ENCODE measurements at places on chromosomes 16 and 17.

DNA sequence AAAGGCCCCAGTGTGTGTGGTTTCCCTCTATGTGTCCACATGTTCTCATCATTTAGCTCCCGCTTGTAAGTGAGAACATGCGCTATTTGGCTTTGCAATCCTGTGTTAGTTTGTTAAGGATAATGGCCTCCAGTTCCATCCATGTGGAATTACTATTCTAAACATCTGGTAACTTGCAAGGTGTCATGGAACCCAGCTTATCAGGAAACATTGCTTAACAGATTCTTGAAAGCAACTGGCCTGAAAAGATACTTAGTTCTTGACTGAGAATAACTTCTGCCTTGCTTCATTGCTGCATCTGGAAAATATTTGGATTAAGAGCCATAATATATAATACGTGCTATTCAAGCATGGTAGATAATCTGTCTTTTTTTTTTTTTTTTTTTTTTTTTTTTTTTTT lies 27.8 kb downstream of the PAFAH1B1 start:
- H3K36me3 ChIP-seq = peaks cover 32% of the 10 kb centered on the region
- H3K27me3 ChIP-seq = no peaks in the 10 kb centered on the region
- H3K4me1 ChIP-seq = peaks cover 58% of the 10 kb centered on the region
- H3K27ac ChIP-seq = no peak overlapping the region
- H3K4me3 ChIP-seq = no peak overlapping the region
- DNase-seq = no peak

DNA sequence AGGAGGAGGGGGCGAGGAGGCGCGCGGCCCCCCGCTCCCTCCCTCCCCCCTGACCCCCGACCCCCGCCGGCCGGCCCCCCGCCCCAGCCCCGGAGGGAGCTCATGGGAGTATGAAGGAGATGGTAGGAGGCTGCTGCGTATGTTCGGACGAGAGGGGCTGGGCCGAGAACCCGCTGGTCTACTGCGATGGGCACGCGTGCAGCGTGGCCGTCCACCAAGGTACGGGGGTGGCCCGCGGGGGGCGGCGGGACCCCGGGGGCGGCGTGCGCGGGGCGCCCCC lies 390 bp downstream of the MLLT6 start:
- no peaks in the 10 kb centered on the region for H3K27me3 ChIP-seq
- peak overlapping the region; percentile 98 for H3K4me3 ChIP-seq
- no peak for DNase-seq
- peak overlapping the region; percentile 67 for H3K27ac ChIP-seq

GRCh38 chr17:30922235-30923030 lies 688 bp downstream of the ADAP2 start:
- DNase-seq = peak; percentile 7
- no peaks in the 10 kb centered on the region for H3K36me3 ChIP-seq
- H3K4me1 ChIP-seq = peaks cover 11% of the 10 kb centered on the region
- peak overlapping the region; percentile 10 for H3K4me3 ChIP-seq
- H3K27me3 ChIP-seq = peaks cover 46% of the 10 kb centered on the region

GRCh38 chr16:81461766-81462165 lies 17.2 kb downstream of the CMIP start:
- H3K36me3 ChIP-seq = peaks cover 18% of the 10 kb centered on the region
- peaks cover 50% of the 10 kb centered on the region for H3K4me1 ChIP-seq
- H3K4me3 ChIP-seq = no peak overlapping the region
- DNase-seq = no peak
- H3K27me3 ChIP-seq = no peaks in the 10 kb centered on the region
- no peak overlapping the region for H3K27ac ChIP-seq

DNA sequence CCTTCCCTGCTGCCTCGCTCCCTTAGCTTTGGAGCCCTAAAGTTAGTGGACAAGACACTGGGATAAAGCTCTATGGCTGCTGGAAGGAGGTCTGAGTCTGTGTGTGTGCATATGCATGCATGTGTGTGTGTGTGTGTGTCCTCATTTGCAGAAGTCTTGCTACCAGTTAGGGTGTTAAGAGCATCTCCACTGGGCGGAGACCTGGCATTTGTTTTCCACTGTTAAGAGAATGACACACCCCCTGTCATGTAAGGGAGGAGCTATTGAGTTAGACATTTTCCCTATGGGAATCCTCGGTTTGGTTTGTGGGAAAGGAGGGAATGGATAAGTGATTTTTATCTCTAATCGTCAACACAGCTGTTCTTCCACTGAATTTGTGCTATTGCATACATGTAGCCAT lies 24.8 kb upstream of the ARHGAP23 start:
- H3K4me1 ChIP-seq = no peaks in the 10 kb centered on the region
- no peak overlapping the region for H3K27ac ChIP-seq
- peaks cover 5% of the 10 kb centered on the region for H3K36me3 ChIP-seq
- DNase-seq = no peak
- H3K27me3 ChIP-seq = no peaks in the 10 kb centered on the region

DNA sequence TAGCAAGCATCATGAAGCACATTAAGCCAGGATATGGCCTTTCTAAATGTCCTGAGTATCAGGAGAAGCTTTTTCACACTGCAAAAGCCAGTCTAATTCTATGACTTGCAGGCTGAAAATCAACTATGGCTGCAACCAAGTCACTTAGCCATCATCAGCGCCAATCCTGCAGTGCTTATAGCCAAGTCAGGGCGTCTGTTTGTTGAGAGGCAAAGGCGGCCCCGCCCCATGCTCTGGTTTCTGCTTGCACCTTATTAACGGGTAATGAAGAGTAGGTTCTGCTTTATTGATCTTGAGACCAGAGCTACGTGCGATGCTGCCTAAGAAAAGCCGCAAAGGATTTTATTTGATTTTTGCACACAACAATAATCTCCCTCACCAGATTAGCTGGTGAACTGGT lies 88.4 kb downstream of the CDH13 start:
- no peaks in the 10 kb centered on the region for H3K36me3 ChIP-seq
- no peak for DNase-seq
- H3K27ac ChIP-seq = no peak overlapping the region
- H3K4me3 ChIP-seq = no peak overlapping the region
- H3K4me1 ChIP-seq = no peaks in the 10 kb centered on the region

DNA sequence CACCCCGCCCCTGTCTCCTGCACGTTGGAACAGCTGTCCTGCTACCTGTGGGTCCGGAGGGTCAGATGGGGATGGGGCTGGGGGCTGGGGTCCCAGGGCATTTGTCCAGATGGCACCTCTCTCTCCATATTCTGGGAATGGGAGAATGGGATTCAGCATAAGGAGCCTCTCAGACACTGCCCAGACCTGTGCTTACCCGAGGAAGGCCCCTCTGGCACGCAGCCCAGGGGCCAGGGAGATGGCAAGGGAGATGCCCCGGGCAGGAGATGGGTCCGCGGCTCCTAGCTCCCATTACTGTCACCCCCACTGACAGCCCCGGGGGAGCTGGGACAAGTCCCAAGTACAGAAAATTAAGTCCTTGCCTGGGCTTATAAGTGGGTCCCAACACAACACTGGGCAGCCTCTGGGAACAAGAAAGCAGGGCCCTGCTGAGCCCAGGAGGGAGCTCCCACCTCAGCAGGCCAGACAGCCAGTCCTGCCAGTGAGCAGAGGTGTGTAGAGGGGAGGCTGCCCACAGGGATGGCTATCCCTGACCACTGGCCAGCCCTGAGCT lies 1.8 kb downstream of the VASN start:
- peaks cover 9% of the 10 kb centered on the region for H3K4me1 ChIP-seq
- no peak for DNase-seq
- no peak overlapping the region for H3K27ac ChIP-seq
- H3K4me3 ChIP-seq = no peak overlapping the region
- H3K27me3 ChIP-seq = no peaks in the 10 kb centered on the region

- H3K27me3 ChIP-seq = no peaks in the 10 kb centered on the region
- no peak for DNase-seq
- H3K27ac ChIP-seq = no peak overlapping the region
- H3K4me3 ChIP-seq = no peak overlapping the region
- H3K36me3 ChIP-seq = no peaks in the 10 kb centered on the region
These were observed 14.5 kb upstream of the SLC47A2 start for GRCh38 chr17:19730843-19731242.

DNA sequence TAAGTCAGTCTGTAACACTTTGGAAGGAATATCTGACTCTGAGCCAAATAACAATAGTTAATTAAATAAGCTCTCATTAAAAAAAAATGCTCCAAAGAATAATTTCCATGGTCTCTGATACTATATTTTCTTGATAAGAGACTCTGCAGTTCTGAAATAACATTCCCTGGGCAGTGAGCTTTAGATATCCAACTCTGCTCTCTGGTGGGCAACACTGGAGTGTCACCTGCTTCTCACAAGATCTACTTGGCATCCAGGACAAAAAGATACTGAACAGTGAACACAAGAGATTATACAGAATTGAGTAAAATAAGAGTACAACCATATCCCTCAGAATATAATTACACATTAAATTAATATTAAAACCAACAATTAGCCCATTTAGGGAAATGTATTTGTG lies 13.7 kb downstream of the BLMH start:
- DNase-seq = peak; percentile 11
- no peak overlapping the region for H3K4me3 ChIP-seq
- no peaks in the 10 kb centered on the region for H3K4me1 ChIP-seq
- H3K27ac ChIP-seq = no peak overlapping the region
- no peaks in the 10 kb centered on the region for H3K27me3 ChIP-seq
- H3K36me3 ChIP-seq = peaks cover 52% of the 10 kb centered on the region

GRCh38 chr17:31225831-31226230 lies 71.2 kb downstream of the OMG start:
- peaks cover 2% of the 10 kb centered on the region for H3K4me1 ChIP-seq
- H3K27me3 ChIP-seq = no peaks in the 10 kb centered on the region
- no peak overlapping the region for H3K4me3 ChIP-seq
- no peak overlapping the region for H3K27ac ChIP-seq
- DNase-seq = no peak

- DNase-seq = no peak
- peaks cover 70% of the 10 kb centered on the region for H3K36me3 ChIP-seq
- no peaks in the 10 kb centered on the region for H3K27me3 ChIP-seq
- H3K4me3 ChIP-seq = no peak overlapping the region
These were observed 24.4 kb upstream of the PHKG2 start for GRCh38 chr16:30723725-30724355.

DNA sequence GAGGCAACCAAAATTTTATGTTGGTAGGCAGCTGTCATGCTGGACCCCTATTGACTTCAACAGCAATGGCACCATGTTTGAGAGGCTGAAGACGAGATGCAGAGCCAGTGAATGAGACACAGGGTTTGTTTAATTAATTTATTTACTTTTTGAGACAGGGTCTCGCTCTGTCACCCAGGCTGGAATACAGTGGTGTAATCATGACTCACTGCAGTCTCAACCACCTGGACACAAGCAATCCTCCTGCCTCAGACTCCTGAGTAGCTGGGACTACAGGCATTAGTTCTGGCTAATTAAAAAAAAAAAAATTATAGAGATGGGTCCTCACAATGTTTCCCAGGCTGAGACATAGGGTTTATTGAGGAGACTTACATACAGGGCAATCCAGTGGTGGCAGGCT lies 36.2 kb upstream of the PPM1D start:
- no peaks in the 10 kb centered on the region for H3K4me1 ChIP-seq
- H3K27me3 ChIP-seq = no peaks in the 10 kb centered on the region
- H3K27ac ChIP-seq = no peak overlapping the region
- DNase-seq = no peak
- H3K36me3 ChIP-seq = no peaks in the 10 kb centered on the region

DNA sequence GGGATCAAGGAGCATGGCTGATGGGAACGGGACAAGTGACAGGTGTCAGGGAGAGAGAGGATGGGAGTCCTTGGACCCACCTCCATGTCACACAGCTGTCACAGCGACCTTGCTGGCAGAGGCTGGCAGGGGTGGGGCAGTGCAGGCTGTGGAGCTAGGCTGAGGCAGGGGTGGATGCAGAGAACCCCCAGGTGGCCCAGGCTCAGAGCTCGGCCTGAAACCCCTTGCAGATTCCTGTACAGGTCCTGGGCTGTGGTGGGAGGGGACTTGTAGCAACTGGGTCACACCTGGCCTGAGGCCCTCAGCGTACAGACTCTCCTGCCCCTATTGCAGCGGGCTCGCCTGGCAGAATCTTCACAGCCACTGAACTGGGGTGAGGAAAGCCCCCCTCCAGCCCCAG lies 174.1 kb downstream of the NTN1 start:
- H3K27me3 ChIP-seq = peaks cover 6% of the 10 kb centered on the region
- H3K4me3 ChIP-seq = no peak overlapping the region
- no peak overlapping the region for H3K27ac ChIP-seq
- no peaks in the 10 kb centered on the region for H3K4me1 ChIP-seq
- H3K36me3 ChIP-seq = no peaks in the 10 kb centered on the region

DNA sequence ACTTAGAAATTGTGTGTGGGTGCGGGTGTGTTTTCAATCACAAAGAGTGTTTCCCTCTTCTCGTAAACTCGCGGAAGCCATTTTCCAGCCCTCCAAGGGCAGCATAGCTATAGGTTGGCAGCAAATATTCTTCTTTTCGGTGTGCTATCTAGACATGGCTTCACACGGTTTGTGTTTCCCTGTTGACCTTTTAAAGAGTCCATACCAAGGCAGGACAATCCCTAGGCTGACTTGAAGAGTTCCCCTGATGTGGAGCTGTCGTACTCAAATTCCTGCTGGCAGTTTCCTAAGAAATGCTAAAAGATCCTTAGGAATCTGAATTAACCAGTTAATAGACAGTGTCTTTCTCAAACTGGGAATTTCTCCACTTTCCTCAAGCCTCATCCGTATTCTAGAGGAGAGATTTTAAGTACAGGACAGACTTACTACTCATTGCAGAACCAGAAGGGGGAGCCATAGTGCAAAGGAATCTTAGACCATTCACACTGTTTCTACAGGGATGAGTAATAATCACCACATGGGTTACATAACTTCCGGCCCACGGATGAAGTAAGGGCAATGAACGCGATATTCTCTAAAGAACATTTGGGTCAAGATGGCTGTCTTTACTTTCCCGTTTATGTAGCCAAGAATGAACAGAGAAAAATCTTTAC lies 288.6 kb upstream of the ELAC2 start:
- no peaks in the 10 kb centered on the region for H3K4me1 ChIP-seq
- no peaks in the 10 kb centered on the region for H3K36me3 ChIP-seq
- H3K4me3 ChIP-seq = no peak overlapping the region
- no peaks in the 10 kb centered on the region for H3K27me3 ChIP-seq
- peak; percentile 36 for DNase-seq

GRCh38 chr16:89122322-89122851 lies 28.7 kb downstream of the ACSF3 start:
- peaks cover 24% of the 10 kb centered on the region for H3K36me3 ChIP-seq
- no peak overlapping the region for H3K4me3 ChIP-seq
- no peaks in the 10 kb centered on the region for H3K27me3 ChIP-seq
- H3K27ac ChIP-seq = peak overlapping the region; percentile 77

GRCh38 chr16:28931801-28932225 lies at the start of gene CD19:
Gene CD19, plus strand, starts transcription at chr16:28931971. Its CDS starts 30 bp downstream, at chr16:28932001.
- peaks cover 26% of the 10 kb centered on the region for H3K4me1 ChIP-seq
- H3K27ac ChIP-seq = peak within 1 kb of the TSS; percentile 76
- H3K4me3 ChIP-seq = no peak within 1 kb of the TSS
- no peak for DNase-seq
- no peaks in the 10 kb centered on the region for H3K36me3 ChIP-seq

DNA sequence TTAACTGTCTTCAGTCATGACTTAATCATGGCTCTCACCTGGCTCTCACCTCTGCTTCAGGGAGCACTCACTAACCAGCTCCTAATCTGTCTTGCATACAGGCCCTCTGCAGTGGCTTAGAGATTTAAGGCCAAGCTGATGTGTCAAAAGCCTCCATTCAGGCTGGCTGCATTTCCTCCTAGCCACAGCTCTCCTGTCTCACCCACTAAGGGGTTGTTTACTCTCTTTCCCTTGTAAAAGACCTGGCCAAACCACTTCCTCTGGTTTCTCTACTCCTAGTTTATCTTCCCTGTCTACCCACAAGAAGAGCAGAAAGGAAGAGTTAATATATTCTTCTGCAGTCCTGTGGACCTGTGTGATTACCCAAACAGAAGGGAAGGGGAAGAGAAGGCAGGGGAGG lies 9.3 kb upstream of the ASIC2 start:
- H3K27me3 ChIP-seq = peaks cover 13% of the 10 kb centered on the region
- no peak overlapping the region for H3K4me3 ChIP-seq
- no peak overlapping the region for H3K27ac ChIP-seq
- H3K4me1 ChIP-seq = peaks cover 21% of the 10 kb centered on the region
- H3K36me3 ChIP-seq = no peaks in the 10 kb centered on the region

All from activated CD8-positive, alpha-beta T cell treated with anti-CD3 and anti-CD28 coated beads for 36 hours (primary cell).